ENCODE measurements at places on chromosomes 2 and 18.

- DNase-seq = no peak
These were observed 125.6 kb downstream of the CACNB4 start for GRCh38 chr2:151973013-151973900.

- DNase-seq = no peak
These were observed 294.1 kb downstream of the PDE11A start for GRCh38 chr2:177778472-177778871.

DNA sequence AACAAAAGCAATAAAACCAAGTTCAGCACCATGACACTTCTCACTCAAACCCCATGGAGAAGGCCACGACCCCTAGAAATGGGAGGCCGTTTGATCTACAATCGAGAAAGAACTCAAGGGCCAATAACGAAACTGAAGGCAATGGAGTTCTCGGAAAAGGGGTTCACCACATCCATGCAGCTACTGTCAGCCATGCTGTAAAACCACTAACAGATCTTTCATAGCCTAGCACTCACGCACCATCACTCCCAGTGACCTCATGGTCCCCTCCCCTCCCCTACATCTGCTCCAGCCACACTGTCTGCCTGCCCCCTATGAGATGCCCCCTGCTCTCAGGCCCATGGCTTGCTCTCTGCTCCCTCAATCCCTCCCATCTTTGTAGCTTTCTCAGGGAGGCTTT, 135.3 kb downstream of the TMEM163 start:
- no peak for DNase-seq

- no peak for DNase-seq
These were observed 6.7 kb downstream of the CYP27A1 start for GRCh38 chr2:218788529-218789255.

DNA sequence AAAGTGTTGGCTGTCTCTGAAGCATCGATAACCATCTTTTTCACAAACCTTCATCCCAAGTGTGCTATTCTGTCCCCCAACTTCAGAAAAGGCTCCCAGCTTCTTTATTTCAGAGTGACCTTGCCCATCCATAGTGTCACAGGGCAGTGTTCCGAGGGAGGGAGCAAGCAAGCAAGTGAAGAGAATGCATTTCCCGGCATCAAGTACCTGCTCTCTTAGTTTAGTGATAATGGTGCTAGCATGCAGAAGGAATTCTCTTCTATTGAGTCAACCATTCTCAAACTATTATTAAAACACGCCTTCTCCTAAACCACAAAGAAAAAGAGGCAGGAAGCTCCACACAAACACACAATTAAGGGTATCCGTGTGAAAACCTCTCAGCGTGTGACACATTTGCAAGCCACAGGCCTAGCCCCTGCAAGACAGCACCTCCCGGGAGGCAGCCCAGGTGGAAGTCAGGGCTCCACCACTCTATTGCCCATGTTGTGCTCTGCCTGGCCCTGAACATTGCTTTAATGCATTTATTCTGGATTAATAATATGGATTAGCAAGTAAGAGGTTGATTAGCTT, 504.9 kb downstream of the GALR1 start:
- no peak for DNase-seq

DNA sequence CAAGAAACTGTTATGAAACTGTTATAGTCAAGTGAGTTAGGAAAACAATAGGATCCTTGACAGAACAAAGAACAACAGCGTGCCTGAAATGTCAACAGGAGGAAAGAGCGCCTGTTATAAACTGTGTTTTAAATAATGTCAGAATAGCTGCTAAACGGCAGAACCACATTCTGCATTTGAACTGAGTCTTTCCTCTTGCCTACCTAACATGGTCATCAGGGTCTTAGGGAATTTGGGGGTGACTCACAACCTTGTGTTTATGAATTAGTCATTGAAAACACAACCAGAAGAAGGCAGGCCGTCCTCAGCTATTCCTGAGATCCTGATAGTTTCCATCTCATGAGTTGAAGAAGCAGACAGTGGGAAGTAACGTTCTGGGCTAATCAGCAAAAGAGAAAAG, 222.0 kb upstream of the FN1 start:
- DNase-seq = no peak

DNA sequence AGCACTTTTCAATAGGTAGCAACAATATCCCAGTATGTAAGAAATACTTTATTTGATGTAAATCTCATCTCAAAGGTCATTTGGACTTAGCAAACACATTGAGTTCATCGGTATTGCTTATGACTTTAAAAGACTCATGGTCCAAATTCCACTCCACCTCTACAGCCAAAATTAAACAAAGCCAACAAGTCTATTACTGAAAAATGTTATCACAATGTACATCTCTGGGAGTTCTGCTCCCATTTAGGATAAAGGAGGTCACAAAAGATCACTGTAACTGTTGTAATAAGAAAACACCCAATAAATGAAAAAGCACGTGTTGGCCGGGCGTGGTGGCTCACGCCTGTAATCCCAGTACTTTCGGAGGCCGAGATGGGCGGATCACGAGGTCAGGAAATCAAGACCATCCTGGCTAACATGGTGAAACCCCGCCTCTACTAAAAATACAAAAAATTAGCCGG, 50.0 kb downstream of the ESCO1 start:
- DNase-seq = no peak
